Sigmoid colon (tissue), 7 donors: ENCODE measurements at places on chromosomes 1 and 21. TPM values are rescaled to one million over a fixed set of nuclear protein-coding genes. Genes with fewer than 3 reads are reported as not detected.

GRCh38 chr1:180670681-180671080 lies 38.9 kb downstream of the XPR1 start:
- H3K27me3 ChIP-seq = no peaks in the 10 kb centered on the region
- peaks cover 9% of the 10 kb centered on the region for H3K4me1 ChIP-seq
- no peak overlapping the region for H3K4me3 ChIP-seq

DNA sequence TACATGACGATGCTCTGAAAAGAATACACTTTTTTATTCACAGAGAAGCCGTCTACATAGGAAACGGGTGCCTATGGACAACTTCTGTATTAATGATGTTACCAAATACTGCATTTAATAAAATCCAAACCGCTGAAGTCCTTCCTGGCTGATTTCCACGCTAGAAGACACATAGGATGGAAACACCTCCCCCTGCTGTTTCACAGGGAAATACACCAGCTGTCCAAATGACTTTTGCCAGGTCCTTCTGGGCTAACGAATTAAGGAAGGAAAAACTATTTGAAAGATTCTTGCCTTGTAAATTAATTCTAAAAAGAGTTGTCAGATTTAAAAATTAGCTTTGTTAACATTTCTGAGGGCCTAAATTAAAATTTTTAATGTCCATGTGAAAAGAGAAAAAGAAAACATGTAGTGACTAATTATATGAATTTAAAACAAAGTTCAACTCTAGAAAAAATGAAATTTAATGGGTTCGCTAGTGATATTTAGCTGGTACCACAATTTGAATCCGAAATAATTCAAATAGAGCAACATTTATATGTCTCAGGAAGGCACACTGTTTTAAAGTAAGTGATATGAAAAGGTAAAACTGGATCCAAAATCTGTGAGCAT lies 146.0 kb downstream of the RERE start:
- H3K27me3 ChIP-seq = no peaks in the 10 kb centered on the region
- H3K36me3 ChIP-seq = no peaks in the 10 kb centered on the region
- no peak overlapping the region for H3K4me3 ChIP-seq

DNA sequence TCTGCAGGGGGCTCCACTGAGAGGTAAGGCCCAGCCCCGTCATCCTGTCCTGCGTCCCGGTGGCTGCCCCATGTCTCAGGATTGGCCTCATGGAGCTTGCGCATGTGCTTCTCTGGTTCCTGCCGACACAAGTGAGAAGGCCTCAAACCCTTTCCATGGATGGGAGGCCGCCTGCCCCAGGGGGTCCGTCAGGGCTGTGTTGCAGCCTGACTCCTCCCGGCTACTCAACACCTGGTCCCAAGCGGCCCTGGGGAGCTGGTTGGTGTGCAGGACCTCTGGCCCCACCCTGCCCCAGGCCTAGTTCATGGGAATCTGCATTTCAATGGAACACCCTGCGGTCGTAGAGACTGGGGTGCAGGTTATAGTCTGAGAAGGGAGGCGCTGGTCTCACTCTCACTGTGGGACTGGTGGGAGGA lies 21.1 kb upstream of the PDE9A start:
- peaks cover 11% of the 10 kb centered on the region for H3K4me1 ChIP-seq
- H3K4me3 ChIP-seq = no peak overlapping the region
- H3K36me3 ChIP-seq = no peaks in the 10 kb centered on the region
- DNase-seq = peak; percentile 50
- no peak overlapping the region for H3K27ac ChIP-seq

GRCh38 chr1:53111073-53111556 lies 31.3 kb downstream of the SLC1A7 start:
- no peaks in the 10 kb centered on the region for H3K27me3 ChIP-seq
- DNase-seq = no peak
- no peak overlapping the region for H3K4me3 ChIP-seq
- no peak overlapping the region for H3K27ac ChIP-seq
- H3K36me3 ChIP-seq = no peaks in the 10 kb centered on the region

Gene LRRC7
- total RNA-seq = 1.4 TPM
